AML-193 (cell line): ENCODE measurements at places on chromosomes 12 and 14.

DNA sequence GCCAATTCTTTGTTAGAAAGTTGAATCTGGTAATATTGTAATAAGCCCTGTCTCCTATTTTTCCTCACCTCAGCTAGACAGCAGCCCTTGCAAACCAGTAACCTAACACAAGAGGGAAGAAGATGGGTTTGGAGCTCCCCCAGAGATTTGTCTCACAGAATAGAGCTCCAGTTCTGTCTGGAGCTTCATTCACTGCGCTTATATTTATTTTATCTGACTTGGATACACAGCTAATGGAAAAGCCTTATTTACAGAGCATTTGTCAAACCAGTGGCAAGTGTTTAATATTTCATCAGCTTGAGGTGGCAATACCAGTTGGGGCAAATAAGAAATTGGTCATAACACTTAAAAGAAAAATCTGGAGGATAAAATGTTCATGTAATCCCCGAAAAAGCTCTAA, 1094.0 kb downstream of the FSCB start:
- DNase-seq, result no peak

DNA sequence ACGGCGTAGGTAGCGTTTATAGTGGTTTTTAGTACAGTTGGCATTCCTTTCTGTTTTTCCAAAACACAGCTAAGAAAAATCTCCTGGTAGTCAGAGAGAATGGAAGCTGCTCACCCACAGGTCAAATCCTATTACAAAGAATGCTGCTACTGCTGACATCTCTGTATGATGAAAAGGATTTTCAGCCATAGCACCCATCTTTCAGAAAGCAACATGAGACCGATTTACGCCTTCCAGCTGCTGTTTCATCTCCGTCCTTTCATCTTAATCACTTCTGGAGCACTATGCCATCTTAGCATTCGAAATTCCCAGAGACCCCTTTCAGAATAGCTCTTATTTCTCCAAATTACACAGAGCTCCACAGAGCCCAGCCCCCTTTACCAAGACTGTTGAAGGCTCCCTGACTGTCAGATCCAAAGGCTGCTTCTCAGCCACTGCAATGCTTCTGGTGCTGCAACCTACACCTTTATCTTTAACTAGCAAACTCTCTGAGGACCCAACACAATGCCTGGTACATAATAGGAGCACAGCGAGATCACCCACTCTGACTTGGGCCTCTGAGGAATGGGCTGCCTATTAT, 211.8 kb downstream of the NEDD1 start:
- no peak for DNase-seq

DNA sequence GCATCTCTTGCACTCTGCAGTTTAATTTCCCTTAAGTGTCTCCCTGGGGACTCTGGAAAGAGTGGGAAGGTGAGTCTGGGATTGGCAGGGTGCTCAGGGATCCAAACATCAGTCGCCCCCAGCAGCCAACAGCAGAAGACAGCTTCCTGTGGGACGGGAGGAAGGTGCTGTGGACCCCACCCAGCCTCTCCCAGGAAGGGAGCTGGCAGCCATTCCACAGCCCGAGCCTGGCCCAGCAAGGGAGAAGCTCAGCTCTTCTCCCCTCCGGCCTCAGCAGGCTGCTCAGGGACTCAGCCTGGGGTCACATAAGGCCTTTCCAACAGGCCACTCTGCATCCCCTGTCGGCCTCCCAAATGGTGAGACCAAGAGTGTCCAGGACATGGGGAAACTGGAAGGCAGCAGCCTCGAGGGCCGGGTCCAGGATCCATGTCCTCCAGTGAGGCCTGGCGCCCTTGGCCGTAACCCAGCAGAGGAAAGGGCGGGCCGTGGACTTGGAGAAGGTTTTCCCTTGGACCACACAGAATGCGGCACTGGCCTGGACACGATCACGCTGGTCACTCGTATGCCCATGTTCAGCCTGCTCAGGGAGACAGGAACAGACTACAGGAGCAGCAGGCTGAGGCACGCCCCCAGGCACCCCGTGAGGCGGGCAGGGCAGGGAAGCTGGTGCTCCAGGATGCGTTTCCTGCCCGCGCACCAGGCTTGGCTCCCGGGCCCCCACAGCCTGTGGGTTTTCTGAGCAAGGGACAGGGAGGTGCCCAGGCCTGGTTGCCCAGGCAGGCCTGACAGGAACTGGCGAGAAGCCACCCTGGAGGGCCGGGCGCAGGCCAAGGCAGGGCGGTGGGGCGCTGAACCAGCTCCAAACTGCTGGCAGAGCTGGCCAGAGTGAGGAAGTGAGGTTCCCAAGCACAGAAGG, 3.5 kb downstream of the XRCC3 start:
- no peak for DNase-seq

GRCh38 chr12:52704464-52704863, 1.1 kb upstream of the KRT77 start:
- no peak for DNase-seq

GRCh38 chr12:49893753-49894750, 9.6 kb downstream of the FAIM2 start:
- no peak for DNase-seq

DNA sequence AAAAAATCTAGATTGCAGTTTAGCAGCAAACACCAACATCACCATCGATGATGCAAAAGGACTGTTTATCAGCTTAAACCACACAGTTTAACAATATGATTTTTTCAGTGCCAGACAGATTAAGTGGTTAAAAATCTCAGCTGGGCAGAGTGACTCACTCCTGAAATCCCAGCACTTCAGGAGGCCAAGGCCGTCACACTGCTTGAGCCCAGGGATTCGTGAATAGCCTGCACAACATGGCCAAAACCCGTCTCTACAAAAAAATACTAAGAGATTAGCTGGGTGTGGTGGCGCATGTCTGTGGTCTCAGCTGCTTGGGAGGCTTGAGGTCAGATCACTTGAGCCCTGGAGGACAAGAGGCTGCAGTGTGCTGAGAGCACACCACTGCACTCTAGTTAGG, 8.9 kb downstream of the RSRC2 start:
- no peak for DNase-seq

- no peak for DNase-seq
These were observed 111.0 kb downstream of the BICD1 start for GRCh38 chr12:32217354-32218310.

- no peak for DNase-seq
These were observed 105.1 kb downstream of the KTN1 start for GRCh38 chr14:55684956-55685584.

DNA sequence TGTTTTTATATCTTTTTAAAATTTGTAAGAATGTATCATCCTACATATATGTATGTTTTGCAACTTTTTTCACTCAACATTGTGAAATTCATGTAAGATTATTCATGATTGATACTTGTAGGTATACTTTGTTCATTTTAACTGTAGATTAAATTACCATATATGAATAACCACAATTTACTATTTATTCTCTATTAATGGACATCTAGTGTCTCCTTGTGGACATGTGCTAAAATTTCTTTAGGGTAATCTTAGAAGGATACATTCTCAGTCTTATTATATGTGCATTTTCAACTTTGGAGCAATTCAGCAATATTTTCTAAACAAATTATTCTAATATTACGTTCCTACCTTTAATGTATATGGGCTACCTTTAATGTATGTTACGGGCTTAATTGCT, 192.4 kb downstream of the FUT8 start:
- DNase-seq, result no peak

GRCh38 chr14:39704594-39704993, 272.4 kb upstream of the FBXO33 start:
- no peak for DNase-seq

DNA sequence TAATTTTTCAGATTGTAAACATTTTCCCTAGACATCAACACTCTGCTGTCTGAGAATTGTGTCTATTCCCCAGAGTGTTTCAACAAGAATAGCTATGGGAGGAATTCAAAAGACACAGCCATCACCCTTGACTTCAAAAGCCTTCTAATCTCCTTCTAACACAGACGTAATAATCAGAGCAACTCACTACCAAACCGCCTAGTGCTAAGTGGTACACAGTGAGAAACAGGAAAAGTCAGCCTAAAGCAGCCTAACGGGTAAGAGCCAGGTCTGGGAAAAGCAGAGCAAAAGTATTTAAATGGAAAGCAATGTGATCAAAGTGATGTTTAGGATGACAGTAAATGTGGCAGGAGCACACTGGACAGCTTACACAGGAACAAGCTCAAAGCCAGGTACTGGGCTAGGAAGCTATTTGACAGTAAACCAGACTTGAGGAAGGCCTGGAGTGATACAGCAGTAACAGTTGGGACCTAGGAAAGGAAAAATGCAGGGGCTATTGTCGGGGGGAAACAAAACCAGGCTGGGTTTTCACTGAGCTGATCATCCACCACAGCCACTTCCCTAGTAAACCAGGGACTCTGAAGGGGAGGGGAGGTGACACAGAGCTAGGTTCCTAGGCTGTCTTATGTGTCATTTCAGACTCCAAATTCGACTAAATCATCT, 29.4 kb downstream of the CORO1C start:
- DNase-seq, result no peak

GRCh38 chr14:24426912-24427536, 2.4 kb downstream of the CBLN3 start:
- no peak for DNase-seq

- no peak for DNase-seq
These were observed 220.2 kb upstream of the CPNE8 start for GRCh38 chr12:39125566-39125965.

DNA sequence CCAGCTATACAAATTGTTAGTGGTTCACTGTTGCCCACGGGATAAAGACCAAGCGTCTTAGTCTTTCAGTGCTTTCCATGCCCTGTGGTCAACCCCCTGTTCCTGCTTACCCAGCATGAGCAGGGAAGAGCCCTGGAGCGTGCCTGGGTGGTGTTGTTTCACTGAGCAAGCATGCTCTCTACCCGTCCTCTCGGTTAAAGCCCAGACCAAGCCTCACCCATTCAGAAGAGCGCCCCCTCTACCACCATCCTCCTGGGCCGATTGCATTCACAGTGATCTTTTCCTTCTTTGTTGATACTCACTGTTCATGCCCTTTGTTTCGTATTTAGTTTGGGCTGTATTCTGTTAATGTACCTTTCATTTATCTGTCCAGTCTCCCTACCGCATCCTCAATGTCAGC, 25.1 kb downstream of the DYRK4 start:
- no peak for DNase-seq

DNA sequence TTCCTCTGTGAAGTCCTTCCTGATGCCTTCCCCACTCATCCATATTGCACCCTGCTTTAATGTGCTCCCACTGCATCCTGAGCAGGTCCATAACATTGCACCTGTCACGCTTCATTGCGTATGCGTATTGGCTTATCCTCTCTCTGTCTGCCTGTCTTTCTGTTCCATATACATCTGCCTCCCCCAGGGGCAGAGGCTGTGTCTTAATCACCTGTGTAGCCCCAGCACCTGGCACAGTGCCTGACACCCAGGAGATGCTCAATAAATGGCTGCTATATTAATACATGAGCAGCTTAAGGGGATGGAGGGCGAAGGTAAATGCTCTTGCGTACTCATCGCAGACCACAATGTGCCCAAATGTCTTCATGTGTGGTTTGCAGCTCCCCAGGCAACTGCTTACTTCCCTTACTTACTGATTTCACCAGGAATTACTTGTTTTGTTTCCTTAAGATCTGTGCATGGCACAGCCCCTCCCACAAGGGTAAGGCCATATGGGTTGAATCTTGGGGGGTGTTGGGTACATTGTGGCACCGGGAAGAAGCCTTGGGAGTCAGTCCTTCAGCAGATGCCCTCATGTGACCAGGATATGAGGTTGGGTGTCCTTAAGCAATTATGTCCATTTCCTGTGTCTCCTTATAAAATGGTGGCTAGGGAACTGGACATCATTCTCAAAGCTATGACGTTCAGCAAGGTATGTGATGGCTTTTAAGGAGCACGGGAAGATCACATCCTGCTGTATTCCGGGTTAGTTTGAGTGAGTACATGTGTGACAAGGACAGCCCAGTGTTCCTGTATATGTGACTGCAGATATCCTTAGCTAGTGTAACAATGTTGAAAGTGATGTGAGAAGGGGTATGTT, 848 bp upstream of the CPNE6 start:
- no peak for DNase-seq

- DNase-seq, result no peak
These were observed 68.8 kb downstream of the SLC24A4 start for GRCh38 chr14:92391726-92392125.

DNA sequence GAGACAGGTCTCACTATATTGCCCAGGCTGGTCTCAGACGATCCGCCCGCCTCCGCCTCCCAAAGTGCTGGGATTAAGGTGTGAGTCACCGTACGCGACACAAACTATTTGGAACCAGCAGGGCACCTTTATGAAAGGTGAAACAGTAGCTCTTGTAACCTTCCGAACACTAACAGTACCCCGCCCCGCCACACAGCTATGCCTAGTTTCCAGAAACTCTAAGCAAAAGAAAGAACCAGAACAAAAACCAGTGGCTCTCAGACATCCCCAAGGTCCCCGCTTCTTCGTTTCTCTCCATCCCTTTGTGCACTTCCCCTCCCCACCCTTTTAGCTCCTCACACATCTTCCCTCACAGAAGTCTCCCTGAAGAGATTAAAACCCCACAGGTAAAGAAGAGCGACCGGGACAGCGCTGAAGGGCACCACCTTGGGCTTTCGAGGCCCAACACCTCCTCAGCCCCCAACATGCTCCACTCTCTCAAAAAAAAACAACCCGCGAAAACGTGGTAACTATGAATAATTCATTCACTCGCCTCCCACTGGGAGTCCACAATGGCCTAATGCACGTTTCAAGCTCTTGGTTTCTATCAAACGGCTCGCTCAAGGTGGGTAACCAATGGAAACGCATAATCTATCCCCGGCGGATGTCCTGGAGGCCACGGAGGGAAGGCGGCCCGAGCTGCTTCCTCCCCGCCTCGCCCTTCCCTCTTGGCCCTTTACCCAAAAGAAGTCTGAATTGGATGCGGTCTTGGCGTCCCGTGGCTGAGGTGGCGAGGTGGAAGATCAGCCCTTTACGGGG, 877 bp downstream of the BAG5 start:
- peak; percentile 22 for DNase-seq

DNA sequence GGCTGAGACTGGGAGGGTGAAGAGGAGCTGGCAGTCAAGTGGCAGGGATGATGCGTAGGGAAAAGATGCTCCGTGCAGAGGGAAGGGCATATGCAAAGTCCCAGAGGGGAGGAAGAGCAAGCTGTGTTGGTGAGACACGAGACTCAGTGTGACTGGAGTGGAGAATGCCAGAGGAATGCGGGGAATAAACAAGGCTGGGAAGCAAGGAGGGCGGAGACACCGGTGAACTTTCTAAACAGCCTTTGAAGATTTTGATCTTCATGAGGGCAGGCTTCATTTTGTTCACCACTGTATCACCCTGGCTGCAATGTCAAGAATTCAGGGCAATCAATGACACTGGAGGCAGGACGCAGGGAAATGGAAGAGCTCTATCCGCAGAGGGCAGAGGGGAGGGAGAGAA, 535.8 kb downstream of the FUT8 start:
- no peak for DNase-seq

DNA sequence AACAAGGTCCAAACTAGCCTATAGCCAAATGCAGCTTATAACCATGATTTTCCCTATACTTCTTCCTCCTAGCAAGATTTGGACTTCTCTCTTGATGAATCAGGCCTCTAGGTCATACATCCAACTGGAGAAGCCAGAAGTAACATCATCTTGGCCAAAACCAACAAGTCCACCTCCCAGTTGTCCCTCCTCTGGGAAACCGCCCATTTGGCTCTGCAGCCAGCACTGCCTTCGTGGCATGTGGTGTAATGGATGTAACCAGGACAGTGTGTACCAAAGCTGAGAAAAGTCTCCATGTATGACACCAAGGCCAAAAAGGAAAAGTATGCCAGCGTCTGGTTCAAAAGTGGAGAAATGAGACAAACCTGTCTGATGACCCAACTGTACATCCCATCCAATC, 59.3 kb upstream of the VASH1 start:
- DNase-seq, result no peak

- no peak for DNase-seq
These were observed 100.5 kb upstream of the LMNTD1 start for GRCh38 chr12:25653487-25654175.
